ENCODE measurements at places on chromosomes 13 and 19.

DNA sequence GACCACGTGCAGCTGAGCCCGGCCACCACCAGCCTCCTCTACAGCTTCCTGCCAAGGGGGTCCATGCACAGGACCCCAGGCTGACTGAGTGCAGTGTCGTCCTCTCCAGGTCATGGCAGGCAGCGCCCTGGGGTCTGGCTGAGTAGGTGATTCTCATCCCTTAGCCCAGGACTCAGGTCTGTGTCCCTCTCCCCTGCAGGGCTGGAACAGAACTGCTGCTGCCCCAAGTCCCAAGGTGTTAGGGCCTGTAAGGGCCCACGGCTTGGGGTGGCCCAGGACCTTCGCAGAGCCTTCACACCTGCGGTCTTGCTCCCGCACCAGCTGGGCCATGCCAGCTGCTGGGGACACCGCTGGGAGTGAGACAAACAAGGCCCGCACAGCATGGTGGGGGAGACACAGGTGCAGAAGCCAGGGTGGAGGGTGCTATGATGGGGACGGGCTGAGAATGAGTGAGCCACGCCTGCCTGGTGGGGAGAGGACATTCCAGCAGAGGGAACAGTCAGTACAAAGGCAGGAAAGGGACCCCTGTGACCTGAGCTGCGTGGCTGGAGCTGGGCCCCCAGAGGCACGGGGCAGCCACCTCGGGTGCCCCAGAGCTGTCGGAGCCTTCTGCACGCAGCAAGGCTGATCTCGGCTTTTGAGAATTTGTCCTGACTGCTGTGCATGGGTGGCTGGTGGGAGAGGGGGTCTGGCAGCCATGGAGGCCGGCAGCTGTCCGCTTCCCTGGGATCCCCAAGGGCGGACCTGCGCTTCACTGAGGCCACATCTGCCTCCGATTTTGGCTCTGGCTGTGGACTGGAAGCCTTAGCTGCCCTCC is 11.9 kb downstream of the PLEKHF1 start:
- no peak for DNase-seq

- no peak for DNase-seq
Measured at GRCh38 chr13:53159431-53159830, 130.8 kb downstream of the OLFM4 start.

DNA sequence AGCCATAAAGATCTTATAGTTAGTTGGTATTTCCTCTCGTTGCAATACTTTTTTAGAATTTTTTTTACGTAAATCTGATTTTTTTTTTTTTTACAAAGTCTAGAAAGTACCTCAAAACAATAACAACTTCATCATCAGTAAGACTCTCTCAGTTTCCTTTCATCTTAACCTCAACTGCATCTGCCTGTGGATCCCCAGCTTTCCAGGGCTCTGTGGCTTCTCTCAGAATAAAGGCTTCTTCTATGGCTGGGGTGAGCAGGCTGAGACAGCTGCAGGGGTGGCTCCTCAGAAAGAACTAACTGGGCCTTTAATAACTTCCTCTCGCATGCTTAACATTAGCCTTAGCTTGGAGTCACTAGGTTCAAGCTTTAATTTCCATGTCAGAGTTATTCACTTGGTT is 4.2 kb downstream of the ZNF506 start:
- DNase-seq: no peak

DNA sequence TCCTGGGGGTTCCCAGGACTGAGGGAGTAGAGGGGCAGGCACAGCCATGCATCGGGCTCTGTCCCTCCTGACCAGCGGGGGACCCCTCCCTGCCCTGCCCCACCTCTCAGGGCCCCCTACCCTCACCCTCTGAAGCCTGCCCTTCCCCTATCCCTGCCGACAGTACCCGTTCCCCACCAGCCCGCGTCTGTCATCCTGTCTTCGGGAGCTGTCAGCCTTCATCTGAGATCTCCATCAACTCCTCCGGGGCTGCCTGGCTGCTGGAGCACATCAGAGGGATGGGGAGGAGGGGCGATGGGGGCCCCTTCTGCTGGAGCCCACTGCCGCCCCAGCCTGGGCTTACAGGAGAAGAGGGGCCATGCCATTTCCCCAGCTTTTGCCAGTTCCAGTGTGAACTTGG is 6.2 kb upstream of the SHD start:
- DNase-seq: no peak

GRCh38 chr19:934865-935479 is 9.1 kb downstream of the ARID3A start:
- peak; percentile 70 for DNase-seq

GRCh38 chr13:38856065-38856464 is 134.6 kb downstream of the STOML3 start:
- DNase-seq: no peak

- no peak for DNase-seq
Measured at GRCh38 chr19:53671663-53672062, 39.9 kb downstream of the DPRX start.

DNA sequence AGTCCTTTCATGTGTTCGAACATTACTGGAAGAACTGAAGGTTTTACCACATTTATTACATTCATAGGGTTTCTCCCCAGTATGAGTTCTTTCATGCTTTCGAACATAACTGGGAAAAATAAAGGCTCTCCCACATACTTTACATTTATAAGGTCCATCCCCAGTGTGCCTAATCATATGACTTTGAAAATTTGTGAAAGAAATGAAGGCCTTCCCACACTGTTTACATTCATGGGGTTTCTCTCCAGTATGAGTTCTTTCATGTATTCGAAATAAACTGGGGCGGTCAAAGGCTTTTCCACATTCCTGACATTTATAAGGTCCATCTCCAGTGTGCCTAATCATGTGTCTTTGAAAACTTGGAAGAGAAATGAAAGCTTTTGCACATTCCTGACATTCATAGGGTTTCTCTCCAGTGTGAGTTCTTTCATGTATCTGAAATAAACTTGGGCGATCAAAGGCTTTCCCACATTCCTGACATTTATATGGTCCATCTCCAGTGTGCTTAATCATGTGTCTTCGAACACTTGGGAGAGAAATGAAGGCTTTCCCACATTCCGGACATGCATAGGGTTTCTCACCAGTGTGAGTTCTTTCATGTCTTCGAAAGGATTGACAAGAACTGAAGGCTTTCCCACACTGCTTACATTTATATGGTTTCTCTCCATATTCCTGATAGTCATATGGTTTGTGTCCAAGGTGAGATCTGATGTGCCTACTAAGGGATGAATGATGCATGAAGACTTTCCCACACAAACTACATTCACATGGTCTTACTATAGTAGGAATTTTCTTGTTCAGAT is 24.0 kb downstream of the ZNF564 start:
- peak; percentile 46 for DNase-seq

GRCh38 chr19:58229255-58229639 is 533 bp downstream of the ZNF544 start:
- DNase-seq: peak; percentile 15

DNA sequence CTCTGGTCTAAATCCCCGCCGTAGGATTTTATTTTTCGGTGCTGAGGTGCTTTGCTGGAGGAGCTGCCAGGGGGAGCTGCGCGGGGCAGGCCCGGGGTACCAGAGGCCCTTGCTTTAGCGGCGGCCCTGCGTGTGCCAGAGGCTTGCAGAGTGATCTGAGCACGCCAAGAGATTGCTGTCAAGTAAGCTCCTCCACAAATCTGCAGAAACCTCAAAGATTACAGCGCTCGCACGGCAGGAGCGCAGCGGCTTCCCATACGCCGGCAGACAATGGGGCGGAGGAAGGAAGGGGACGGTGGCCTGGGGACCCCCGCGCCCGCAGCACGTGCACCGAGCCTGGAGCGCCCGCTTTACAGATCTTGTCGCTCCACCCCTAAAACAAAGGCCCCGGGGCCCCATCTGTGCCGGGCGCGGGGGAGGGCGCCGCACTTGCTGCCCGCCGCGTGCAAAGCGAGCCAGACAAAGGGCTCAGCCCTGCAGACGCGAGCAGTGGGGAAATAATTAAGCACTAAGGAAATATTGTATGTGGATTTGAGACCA is 9.1 kb upstream of the C19orf12 start:
- peak; percentile 3 for DNase-seq

DNA sequence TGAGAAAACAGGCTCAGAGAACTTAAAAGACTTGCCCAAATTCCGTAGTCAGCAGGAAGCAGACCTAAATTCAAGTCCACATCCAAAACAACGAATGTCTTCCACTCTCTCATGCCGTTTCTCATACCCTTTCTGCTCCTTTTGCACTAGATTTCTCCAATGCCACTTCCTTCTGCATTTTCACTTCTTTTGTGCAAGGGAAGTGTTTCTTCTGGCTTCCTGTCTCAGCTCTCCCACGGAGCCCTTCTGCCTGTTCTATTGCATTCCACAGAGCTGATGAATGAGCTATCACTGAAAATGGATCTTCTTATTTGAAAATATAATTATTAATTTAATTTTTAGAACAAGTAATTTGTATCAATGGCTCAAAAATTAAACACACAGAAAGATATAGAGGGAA is 56.1 kb upstream of the STK24 start:
- peak; percentile 19 for DNase-seq
